ENCODE measurements at places on chromosomes 5 and 9.

GRCh38 chr5:100709771-100710170 is 174.6 kb downstream of the FAM174A start:
- ATAC-seq: no peak

DNA sequence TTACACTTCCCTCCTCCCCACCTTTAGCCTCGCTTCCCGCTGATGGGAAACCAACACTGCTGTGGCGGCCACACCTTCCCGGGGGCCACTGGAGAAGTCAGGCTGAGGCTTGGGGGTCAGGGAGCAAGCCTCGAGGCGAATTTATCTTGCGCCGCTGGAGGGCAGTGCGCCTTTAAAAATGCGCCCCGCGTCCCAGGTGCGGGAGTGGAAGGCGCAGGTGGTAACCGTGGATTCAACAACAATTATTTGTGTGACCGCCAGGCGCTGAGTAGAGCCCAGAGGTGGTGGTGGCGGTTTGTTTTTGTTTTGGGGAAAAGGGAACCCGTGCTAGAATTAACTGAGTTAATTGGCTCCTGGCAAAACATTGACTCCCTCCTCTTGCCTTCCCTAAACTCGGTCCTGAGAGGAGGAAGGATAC is 1.1 kb downstream of the CFAP77 start:
- no peak for ATAC-seq

GRCh38 chr5:87347272-87347671 is 65.5 kb downstream of the CCNH start:
- no peak for ATAC-seq

DNA sequence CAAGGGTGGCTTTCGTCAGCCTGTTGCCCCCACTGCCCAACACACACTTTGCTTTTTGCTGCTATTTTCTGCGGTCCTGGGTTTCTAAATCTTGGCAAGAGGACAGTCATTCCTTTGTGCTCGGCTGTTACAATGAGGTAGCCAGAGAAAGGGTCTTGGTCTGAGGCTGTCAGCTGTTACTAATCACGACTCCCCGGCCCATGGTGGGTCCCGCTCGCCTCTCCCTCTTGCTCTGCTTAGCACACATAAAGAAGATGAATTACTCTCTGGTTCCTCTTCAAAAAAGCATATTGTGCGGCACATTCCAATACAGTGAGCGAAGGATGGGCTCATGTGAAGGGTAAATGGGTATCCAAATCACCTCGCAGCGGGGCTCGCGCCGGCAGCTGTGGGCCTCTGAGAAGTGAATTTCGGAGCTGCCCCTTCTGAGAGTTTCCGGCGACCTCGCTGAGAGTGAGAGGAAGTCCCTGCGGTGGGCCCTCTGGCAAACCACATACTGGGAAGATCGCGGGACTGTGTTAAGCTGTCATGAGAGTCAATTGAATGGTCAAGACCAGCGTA is 56.0 kb downstream of the SLC1A3 start:
- ATAC-seq: no peak

GRCh38 chr5:31377274-31377946 is 154.5 kb downstream of the DROSHA start:
- no peak for ATAC-seq

DNA sequence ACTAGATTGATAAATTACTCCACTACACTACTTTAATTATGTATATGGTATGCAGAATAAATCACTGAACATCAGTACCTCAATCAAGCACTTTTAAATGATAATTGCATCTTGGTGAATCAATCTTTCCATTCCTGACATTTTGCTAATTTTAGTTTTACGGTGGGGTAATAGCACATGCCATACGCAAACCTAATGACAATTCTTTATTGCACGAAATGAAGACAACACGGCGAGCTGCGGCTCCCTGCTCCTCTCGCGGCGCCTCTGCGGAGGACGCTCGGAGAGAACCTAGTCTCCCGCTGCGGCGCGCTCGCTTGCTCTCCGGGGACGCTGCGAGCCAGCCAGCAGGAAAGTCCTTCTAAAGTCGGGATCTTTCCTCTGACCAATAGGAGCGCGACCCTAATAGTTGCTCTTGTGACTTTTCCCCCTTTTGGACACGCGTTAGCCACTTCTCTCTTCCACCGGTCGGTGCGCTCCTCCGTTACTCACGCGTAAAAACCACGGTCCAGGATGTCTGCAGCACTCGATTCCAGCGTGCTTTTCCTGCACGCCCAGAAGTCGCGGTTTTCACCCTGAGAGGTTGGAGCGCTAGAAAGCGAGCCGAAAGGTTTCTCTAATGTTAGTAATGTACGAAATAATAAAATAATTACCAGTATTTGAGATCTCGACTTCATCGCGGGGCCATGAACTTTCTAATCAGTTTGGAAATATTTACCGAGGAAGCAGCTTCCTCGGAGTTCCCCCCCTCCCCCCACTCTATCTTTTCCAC is 1.0 kb upstream of the MEF2C start:
- ATAC-seq: peak; percentile 70

- ATAC-seq: peak; percentile 84
Observed at GRCh38 chr5:157915638-157916037, 56.7 kb upstream of the CLINT1 start.
